Sigmoid colon (tissue), 7 donors: ENCODE measurements at places on chromosomes 3 and 15. TPM values are rescaled to one million over a fixed set of nuclear protein-coding genes. Genes with fewer than 3 reads are reported as not detected.
A peak's percentile ranks its signal among the peaks of the same experiment; 100 is the strongest.

- H3K4me1 ChIP-seq: peaks cover 3% of the 10 kb centered on the region
- H3K27ac ChIP-seq: no peak overlapping the region
- H3K4me3 ChIP-seq: no peak overlapping the region
- DNase-seq: no peak
Observed at GRCh38 chr15:78689626-78690025, 48.6 kb upstream of the CHRNB4 start.

DNA sequence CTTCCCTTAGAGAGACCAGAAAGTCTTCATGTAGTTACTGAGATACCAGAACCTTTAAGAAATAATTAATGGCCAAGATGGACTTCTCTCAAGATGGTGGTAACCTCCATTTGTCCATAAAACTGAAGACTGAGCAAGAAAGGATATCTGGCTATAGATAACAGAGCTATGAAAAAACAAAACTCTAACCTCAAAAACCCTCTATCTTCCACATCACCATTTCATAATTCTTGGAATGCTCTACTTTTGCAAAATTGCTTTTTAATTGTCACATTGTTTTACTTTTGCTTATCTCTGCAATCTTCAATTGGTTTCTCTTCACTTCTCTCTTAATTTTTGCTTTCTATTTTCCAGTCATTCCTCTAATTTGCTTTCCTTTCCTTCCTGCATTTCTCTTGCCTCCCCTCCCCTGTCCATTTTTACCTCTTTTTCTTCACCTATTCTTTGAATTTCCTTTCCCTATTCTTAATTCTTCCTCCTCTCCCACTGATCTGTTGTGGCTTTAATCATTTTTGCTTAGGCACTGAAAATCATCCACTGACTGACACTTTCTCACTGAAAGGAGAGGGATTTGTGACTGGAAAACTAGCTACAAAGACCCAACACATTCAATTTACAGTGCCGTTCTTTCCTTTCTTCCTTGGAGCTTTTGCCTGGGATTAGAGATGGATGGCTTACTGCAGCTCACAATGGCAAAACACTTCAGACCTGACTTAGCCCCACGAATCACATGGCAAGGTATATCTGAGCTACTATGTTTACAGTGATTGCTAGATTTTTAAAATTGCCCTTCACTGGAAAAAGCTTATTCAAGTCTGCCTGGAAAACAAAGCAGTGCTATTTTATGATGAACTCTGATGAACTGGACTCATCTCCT, 242.8 kb downstream of the CHST2 start:
- no peak for DNase-seq
- H3K27me3 ChIP-seq: no peaks in the 10 kb centered on the region
- H3K27ac ChIP-seq: no peak overlapping the region

The PLD1 gene
- 19.9 TPM for total RNA-seq

DNA sequence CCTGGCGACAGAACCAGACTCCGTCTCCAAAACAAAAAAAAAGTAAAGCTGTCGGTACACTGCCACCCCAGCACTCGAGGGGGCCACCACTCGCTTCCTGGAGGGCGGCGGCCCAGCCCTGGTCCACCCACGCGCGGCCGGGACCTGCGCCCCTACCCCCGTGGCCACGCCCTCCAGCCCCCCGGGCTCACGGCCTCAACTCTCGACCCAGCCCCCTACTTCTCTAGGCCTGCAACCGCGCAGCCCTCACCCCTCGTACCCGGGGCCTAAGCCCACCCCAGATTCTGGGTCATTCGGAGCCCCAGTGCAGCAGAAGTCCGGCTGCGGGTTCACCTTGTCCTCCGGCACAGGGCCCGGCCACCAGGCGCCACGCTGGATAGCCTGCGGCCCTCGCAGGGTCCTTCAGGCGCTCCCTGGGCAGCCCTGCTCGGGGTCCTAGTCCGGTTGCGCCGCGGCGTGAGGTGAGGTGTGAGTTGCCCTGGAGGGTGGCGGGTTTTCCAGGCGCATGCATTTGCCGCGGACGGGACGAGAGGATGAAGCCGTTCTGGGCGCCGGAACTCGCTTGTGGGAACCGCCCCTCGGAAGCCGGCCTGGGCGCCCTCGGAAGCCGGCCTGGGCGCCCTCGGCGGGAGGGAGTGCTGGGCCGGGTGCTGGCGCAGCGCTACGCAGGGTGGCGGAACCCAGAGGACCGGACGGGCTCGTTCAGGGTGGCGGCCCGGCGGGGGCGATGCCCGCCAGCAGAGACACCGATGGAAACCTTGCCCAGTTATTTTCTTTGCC, 32.3 kb downstream of the SPINK8 start:
- H3K27ac ChIP-seq: peak within 1 kb of the TSS; percentile 94
- H3K27me3 ChIP-seq: no peaks in the 10 kb centered on the region
- DNase-seq: peak; percentile 94
- peaks cover 18% of the 10 kb centered on the region for H3K4me1 ChIP-seq
- peaks cover 22% of the 10 kb centered on the region for H3K36me3 ChIP-seq
- peak within 1 kb of the TSS; percentile 71 for H3K4me3 ChIP-seq

DNA sequence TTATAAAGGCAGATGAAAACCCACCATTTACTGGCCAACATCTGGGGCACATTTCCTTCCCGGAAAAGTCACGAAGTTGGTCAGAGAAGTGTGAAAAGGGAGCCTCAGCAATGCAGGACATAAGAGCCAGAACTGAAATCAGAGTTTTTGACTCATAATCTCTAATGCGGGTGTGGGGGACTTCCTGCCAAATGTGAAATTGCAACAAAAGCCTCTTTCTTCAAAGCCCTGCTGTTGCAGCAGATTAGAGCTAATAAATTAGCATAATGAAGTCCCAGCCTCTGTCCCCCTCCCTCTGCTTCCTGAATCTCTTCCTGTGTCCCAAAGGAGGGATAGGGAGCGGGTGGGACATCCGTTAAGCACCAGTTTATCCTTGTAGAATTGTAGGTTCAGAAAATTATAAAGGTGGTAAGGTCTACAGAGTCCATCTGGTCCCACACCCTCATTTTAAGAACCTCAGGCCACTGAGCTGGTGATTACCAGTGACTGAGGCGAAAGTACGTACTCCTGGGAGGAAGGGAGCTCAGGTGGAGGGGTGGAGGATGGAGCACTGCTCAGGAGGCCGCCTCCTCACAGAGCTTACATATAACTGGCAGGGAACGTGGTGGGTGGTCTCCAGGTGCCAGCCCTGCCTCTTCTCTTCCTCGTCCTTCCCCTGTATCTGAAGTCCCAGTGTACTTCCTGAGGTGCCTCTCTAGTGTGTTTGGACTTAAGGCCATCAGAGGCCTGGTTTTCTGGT, 35.0 kb downstream of the ST6GAL1 start:
- no peaks in the 10 kb centered on the region for H3K4me1 ChIP-seq
- no peaks in the 10 kb centered on the region for H3K36me3 ChIP-seq
- no peak overlapping the region for H3K4me3 ChIP-seq
- H3K27ac ChIP-seq: peak overlapping the region; percentile 32
- no peaks in the 10 kb centered on the region for H3K27me3 ChIP-seq
